ENCODE measurements at places on chromosomes 12 and 14.

DNA sequence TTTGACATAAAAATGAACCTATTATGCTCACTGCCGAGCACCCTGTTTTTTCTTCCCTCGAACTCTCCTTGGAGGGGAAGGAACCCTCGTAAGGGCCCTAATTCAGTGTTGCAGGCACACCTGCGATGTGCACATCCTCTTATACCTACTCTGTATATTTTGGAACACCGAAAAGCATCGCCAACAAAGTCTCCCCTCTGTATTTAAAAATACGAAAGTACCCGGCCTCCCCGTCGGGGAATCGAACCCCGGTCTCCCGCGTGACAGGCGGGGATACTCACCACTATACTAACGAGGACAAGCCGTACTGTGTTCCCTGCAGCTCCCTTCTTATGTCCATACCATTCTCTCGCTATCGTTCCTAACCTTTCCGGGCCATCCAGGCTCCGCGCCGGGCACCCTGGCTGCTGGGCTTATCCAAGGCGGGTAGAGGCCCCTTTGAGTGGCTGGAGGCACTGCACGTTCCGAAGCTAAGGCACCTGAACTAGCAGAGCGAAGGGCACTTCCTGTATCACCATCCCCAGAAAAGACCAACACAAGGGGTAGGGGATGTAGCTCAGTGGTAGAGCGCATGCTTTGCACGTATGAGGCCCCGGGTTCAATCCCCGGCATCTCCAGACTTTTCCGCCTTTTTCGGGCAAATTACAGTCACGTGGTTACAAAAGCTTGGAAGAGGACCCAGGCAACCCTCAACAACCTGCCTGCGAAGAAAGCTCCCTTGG lies 25.1 kb upstream of the UBC start:
- DNase-seq, result peak; percentile 91

- peak; percentile 60 for DNase-seq
These were observed 231.4 kb downstream of the ANO2 start for GRCh38 chr12:5713599-5714081.

DNA sequence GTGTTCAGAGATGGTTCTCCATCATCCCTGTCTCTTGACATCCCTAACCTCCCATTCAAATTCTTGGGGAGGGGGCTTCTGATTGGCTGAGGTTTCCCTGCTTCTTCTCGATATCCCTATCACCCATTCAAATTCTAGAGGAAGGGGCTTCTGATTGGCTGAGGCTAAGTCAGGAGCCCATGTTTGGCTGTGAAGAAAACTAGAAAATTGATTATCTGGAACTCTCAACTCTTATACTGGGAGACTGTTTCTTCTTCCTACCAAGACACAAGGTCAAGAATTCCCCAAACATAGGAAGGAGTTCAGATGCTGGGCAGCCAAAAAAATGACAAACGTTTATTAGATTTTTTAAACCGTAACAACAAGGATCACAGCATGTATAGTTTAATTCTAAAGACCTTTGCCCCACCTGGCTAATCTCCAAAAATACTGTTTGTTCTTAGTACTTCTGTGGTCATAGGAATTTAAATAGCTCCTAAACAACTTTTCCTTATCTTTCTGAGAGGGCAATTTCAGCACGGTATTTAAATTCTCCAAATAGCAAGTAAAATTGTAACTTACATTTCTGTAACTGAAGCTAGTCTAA lies 26.4 kb downstream of the SPIC start:
- no peak for DNase-seq

GRCh38 chr12:16349131-16349460 lies 1.7 kb downstream of the MGST1 start:
- peak; percentile 94 for DNase-seq

- no peak for DNase-seq
These were observed 295.9 kb upstream of the DCN start for GRCh38 chr12:91478500-91478899.

GRCh38 chr12:92193063-92193462 lies 47.4 kb upstream of the BTG1 start:
- no peak for DNase-seq

DNA sequence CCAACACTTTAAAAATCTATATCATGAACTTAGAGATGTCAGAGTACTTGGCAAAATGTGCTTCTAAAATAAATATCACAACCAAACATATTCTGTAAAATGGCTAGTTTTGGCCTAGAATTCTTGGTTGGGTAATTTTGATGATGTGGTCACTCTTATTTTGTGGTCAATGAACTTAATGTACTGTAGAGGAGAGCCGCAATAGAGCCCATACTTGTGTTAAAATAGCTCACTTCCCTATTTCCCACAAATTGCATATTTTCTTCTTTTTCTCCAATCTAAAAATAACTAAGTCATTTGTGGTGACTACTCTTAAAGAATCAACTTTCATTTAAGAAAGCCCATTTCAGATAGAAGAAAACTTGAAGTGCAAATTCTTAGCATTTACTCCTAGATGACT lies 619.4 kb downstream of the CCER1 start:
- no peak for DNase-seq

GRCh38 chr12:131817241-131817640 lies 11.0 kb upstream of the MMP17 start:
- DNase-seq, result no peak

DNA sequence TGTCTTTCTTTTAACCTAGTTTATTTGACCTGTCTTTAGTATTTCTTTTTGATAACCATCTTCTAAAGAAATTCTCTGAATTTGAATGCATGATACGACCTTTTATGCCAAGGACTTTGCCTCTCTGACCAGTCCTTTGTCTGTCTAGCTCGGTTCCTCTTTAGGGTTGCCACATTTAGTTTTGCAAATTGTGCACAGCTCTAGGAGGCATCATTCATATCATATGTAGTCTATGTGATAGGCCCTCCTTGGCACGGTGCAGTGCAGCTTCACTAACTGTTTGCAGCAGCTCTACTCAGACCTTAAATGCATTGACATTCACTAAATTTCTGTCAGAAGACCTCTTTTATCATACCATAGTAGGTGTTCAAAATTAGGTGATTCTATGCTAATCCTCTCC lies 75.6 kb downstream of the USP15 start:
- DNase-seq, result no peak

DNA sequence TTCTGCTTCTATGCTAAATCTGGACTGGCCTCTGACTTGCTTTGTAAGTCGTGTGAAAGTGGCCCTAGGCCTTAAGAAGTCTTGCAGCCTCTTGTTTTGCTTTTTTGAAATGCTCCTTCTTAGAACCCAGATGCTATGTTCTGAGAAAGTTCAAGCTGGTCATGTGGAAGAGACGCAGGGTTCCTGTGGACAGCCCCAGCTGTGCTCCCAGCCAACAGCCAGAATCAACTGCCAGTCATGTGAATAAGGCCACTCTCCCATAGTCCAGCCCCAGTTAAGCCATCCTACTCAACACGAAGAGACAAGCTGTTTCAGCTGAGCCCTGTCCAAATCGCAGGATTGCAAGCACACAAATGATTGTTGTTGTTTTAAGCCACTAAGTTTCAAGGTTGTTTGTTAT lies 37.3 kb upstream of the TBPL2 start:
- no peak for DNase-seq

DNA sequence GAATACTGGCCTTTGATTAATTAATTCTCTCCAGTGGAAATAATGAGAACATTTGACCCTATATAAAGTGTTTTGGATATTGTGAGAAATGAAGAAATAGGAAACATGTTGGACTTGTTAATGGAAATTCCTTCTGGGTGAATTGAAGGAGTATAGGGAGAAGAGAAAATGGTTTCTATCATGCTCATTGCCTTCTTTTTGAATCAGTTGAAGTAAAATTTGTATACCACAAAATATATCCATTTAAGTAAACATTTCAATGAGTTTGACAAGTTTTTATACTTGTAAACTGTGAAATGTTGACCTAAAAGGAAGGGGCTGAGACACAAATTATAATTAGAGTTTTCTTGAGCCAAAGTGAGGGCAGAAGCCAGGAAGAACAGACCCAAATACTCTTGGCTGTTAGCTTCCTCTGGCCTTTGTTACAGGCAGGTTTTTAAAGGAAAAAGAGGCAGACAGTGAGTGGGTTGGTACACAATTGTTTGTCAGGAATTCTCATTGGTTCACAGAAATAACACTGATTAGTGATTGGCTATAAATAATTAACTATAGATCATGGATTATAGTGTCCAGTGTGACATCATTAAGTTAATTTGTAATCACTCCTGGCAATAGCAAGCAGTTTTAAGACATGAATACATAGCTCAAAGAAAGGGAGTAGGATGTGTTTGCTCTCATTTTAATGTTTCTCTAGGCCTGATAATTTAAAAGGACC lies 826 bp downstream of the ZNF705A start:
- no peak for DNase-seq

DNA sequence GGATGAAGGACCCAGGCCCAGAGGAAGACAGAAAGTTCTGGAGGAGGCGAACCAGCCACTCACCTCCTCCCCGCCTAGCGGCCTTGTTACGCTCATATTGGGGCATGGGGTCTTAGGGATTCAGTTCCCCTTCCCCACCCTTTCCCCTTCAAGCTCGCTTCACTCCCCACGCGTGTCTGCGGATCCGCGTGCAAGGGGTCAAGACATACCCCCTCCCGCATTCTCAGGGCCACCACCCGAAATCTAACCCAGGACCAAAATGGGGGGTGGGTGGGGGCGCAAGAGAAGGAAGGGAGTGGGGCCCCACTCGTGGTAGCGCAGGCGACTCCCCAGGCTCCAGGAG lies 584 bp upstream of the RFX4 start:
- DNase-seq, result no peak

GRCh38 chr14:93984070-93984469 lies 7.7 kb upstream of the ASB2 start:
- no peak for DNase-seq

DNA sequence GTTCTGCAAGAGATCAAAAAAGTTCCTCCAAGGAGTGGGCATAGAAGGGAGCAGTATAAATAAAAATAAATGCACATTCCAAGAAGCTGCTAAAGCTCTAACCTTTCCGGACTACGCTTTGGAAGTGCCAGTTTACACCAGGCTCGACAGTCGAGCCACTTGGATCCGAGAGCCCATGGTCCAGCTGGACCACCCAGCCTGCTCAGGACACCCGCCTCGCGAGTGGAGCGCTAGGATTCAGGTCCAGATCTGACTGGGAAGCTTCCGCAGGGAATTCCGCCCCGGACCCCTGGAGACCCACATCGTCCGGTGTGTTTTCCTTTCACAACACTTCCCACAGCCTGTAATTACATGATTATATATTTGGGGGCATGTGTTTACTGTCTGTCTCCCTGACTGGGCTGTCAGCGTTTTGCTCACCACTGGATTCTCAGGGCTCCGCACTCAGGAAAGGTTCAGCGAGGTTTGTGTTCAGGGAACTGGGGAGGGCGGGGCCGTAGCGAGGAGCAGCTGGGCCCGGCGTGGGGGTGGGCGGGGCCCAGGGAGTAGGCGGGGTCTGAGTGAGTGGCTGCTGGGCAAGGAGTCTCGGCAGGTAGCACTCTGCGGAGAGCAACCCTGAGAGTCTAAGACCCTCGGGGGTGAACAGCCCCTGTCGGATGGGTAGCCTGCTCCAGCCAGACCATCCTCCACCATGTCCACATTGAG lies 52.3 kb upstream of the TMEM263 start:
- peak; percentile 61 for DNase-seq

- no peak for DNase-seq
These were observed at the start of gene DIO2 for GRCh38 chr14:80211153-80212022. Gene DIO2 (minus strand): TSS chr14:80211504. CDS start chr14:80211472, 32 bp downstream.

GRCh38 chr12:76193961-76194360 lies 109.5 kb upstream of the NAP1L1 start:
- no peak for DNase-seq

DNA sequence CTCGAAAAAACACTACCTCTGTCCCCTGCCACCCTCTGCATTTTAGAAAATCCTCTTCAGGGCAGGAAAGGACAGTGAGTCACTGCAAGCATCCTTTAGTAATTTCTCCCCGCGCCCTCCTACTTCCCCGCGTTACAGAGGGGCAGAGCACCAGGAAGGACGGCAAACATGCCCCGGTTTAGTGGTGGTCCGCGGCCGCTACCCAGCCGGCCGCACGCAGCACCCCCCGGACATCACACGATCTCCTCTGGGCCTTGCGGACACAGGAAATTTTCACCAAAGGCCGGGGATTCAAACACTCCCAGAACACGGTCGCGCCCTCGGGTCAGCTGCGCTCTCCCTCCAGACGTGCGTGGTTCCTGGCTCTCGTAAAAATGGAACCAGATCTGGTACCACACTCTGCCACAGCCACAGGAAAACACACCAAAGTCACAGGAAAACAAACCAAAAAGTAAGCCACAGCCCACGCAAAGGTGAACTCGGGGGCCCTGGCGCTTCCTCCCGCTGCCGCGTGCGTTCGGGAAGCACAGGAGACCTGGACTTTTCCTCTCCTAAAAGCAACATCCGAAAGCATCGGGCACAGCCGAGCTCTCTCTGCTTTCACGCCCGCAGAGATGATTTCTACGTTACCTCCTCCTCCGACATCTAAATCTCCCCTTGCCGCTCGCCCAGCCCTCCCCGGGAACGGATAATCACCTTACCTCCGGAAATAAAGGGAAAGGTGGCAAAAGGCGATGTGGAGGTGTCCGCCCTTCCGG lies 839 bp downstream of the SLC38A1 start:
- DNase-seq, result no peak

GRCh38 chr14:72664651-72665050 lies 229.2 kb downstream of the DPF3 start:
- DNase-seq, result no peak

DNA sequence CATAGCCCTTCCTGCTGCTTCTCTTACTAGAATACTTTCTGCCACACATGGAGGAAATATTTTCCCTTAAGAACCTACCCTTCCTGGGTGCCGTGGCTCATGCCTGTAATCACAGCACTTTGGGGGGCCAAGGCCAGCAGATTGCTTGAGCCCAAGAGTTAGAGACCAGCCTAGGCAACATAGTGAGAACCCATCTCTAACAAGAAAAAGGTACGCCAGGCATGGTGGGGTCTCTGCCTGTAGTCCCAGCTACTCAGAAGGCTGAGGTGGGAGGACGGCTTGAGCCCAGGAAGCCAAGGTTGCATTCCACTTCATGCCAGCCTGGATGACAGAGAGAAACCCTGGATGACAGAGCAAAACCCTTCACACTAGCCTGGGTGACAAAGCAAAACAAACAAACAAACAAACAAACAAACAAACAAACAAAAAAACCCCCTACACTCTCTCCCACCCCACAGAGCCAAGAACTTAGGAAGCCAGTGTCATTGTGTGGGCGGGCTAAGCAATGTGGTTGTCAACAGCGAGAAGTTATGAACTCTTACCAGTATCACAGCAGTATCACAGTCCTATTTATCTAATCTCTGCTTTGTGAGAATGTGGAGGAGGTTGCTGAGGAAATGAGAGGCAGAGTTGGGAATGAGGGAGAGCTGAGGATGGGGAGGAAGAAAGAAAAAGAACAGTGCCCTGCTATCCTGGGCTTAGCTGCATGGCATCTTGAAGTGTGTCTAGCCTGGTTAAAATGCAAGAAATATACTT lies 53.8 kb upstream of the CLEC14A start:
- no peak for DNase-seq

DNA sequence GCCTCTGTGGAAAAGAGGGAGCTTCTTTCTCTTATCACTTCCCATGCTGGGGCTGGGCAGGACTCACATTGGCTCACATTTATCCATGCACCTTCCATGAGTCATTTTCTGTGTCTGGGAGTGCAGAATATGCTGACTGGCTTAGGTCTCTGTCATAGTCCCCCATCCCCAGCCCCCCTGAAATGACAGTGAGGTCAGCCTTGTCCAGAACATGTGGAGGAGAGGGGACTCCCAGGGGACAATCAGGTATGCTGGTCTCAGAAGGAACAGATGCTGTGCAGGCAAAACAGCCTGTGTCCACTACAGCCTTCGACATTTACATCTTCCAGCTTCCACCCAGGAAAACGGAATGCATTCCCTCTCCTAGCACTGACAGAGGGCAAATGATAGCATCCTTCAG lies 35.0 kb downstream of the ADGRD1 start:
- DNase-seq, result peak; percentile 57

- DNase-seq, result no peak
These were observed 55.6 kb upstream of the CDKL1 start for GRCh38 chr14:50452296-50452695.
